EL (cell line): ENCODE measurements at places on chromosomes 4 and X.

DNA sequence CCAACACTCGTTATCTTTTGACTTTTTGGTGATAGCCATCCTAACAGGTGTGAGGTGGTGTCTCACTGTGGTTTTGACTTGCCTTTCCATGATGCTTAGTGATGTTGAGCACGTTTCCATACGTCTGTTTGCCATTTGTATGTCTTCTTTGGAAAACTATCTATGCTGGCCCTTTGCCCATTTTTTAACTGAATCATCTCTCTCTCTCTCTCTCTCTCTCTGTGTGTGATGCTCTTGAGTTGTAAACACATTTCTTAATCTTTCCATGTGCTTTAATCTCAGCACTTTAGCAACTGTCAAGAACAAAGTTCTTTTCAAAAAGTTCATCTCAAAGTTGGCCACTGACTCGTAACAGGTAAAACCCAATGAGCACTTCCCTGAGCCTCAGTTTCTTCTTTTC is 10.5 kb downstream of the SORBS2 start:
- no peak for DNase-seq

GRCh38 chrX:148135738-148136137 is 154.6 kb downstream of the FMR1NB start:
- no peak for DNase-seq

- DNase-seq: peak; percentile 2
Observed at GRCh38 chr4:13159041-13159620, 325.0 kb downstream of the RAB28 start.

- no peak for DNase-seq
Observed at GRCh38 chrX:2516623-2517022, 15.8 kb upstream of the DHRSX start.

- DNase-seq: no peak
Observed at GRCh38 chr4:83197555-83198235, 83.2 kb upstream of the PLAC8 start.

- DNase-seq: peak; percentile 88
Observed at GRCh38 chr4:89110986-89111832, at the start of gene TIGD2. TSS of gene TIGD2 (plus strand) at chr4:89111533. CDS start at chr4:89112975, 1,442 bp downstream.

- no peak for DNase-seq
Observed at GRCh38 chr4:173411106-173411693, 12.3 kb upstream of the SCRG1 start.

DNA sequence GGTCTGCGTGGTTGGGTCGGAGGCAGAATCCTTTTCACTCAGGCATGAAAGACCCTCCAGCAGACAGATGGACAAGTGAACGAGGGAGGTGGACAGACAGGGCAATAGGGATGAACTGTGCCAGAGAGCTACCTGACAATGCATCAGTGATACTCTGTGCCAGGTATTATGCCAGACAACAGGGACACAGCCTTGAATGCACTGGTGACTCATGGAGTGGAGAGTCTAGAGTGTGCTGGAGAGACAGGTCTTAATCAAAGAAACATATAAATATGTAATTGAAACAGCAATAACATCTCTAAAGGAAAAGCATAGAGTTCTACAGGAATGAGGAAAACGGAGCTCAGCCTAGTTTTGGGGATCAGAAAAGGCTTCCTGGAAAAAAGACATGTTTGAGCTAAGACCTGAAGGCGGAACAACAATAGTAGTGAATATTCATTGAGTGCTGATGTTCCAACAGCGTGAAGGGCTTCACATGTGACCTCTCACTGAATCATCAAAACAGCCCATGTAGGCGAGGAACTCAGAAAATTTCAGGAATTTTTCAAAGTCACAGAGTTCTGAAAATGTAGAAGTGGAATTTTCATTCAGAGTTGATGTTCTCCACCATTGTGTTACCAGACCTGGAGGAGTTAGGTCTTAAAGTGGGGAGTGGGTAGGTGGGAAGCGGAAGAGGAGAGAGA is 20.0 kb upstream of the FGFBP2 start:
- peak; percentile 68 for DNase-seq

GRCh38 chr4:143375326-143376073 is 38.8 kb downstream of the GAB1 start:
- DNase-seq: peak; percentile 56

DNA sequence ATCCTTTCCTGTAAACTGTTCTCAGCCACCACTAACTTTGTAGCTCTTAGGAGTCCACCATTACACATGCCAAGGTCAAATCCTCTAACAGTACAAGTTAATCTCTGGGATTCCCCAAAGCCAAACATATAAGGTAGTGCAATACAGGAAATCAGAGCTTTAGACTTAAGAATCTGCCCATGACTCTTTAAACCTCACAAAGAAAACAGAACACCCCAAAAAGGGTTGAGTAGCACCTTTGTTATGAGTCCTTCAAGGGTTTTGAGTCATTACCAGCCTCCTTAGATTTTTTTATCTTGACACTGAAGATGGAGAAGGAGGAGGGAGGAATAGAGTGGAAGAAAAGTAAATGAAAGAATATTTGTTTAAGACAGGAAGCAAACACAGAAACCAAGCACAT is 243.9 kb upstream of the SPANXN1 start:
- DNase-seq: no peak

- peak; percentile 87 for DNase-seq
Observed at GRCh38 chr4:88938138-88938537, 118.8 kb downstream of the FAM13A start.

DNA sequence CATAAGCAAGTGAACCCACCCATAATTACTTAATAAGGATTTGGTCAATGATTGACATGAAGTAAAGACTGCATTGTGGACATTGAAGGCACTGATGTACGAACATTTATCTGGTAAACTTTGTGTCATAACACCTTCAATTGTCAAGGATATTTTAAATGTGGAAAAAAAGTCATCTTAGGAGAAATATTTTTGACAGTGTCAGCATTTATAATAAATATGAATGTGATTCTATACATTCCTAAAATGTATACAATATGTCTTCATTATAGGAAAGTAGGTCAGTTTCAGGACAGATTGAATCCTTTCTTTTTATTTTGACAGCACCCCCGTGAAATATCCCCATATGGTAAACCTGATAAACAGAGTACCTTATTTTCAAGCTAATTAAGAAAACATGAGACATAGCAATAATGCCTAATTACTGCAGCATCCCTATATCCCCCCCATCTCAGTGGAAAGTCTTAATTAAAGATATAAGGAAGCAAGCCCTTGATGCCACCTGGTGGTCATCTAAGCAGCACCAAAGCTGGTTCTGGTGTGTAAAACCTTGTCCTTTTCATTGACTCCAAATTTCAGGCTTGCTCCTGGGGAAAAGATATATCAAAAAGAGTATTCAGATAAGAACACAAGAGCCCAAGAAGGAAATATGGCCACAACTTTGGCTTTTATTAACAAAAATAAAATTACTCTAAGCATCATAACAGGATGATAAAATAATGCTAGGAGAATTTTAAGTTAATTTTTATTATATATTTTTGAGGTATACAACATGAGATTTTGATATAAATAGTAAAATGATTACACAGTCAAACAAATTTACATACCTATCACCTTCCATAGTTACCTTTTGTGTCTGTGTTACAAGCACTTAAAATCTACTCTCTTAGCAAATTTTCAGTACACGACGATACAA is 379.7 kb downstream of the TLL1 start:
- peak; percentile 16 for DNase-seq

DNA sequence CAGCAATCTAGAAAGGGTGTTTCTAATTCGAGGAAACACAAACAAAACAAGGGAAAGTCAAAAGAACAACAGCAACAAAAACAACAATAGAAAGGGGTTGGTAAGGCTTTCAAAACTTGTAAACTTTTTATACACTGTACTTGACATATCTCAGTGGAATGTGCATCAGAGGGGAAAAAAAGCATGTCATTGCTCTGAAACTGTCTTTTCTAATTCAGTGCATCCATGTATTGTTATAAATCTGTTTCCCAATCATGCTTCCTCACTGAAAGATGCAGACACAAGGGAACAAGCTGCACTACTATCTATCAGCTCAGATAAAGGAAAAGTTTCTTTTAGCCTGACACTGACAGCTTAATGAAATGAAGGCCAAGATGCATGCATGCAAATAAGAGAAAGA is 44.2 kb upstream of the PCDH18 start:
- no peak for DNase-seq

- no peak for DNase-seq
Observed at GRCh38 chr4:160956875-160957274, 1206.9 kb downstream of the FSTL5 start.

DNA sequence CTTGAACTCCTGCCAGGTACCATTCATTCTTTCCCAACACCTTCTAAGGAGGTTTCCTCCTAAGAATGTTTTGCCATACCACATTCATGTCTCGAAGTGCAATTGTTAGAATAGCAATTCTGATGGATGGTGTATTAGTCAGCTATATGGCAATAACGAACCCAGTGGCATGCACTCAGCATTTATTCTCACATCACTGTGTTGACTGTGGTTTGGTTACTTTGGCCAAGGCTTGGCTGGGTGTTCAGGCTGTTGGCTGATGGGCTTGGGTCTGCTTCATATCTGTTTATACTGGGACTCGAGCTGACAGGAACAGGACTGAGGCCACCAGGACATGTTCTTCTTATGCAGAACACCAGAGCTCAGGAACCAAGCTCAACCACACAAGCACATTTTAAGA is 31.7 kb downstream of the PSAPL1 start:
- DNase-seq: no peak

DNA sequence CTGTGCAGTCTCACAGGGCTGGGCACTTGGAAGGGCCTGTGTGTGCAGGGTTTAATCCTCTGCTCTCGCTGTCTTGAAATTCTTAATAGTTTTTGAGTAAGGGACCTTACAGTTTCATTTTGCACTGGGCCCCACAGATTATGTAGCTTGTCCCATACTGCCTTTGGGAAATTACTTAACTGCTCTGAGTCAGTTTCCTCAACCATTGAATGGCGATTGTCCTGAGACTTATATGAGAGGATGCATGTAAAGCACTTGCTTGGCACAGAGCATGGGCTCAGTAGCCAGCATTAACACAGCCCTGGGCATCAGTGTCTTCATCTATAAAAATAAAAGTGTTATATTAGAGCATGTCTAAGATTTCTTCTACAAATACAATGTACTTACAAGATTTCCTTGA is 55.8 kb downstream of the CLCN5 start:
- DNase-seq: no peak

GRCh38 chr4:86359944-86360478 is at the start of gene MAPK10:
TSS of gene MAPK10 (minus strand) at chr4:86360053.
- DNase-seq: peak; percentile 81

DNA sequence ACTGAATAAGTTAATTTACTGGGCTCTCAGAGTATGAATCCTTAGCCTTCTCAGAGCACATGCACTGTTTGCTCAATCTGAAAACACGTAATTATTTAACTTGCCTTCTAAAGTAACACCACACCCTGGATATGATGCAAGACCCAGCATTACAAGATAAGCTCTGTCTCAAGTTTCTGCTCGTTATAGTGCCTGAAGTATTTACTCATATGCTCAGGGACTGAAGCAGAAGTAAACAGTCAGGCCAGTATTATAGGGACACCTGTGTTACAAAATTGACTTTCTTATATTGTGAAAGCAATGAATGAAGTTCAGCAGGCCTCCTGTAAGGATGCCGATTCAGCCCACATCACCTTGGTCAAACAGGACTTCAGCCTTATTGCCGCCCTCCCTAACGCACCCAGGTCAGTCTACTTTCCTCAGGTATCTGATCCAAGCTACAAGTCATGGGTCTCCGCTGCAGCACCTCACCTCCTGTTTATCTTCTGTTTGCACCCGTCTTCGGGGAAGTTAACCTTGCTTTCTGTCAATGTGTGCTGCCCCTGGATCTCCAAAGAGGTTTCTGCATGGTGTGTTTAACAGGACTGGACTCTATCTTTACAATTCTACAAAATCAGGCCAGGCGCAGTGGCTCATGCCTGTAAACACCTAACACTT is 42.8 kb upstream of the KLF3 start:
- peak; percentile 18 for DNase-seq

DNA sequence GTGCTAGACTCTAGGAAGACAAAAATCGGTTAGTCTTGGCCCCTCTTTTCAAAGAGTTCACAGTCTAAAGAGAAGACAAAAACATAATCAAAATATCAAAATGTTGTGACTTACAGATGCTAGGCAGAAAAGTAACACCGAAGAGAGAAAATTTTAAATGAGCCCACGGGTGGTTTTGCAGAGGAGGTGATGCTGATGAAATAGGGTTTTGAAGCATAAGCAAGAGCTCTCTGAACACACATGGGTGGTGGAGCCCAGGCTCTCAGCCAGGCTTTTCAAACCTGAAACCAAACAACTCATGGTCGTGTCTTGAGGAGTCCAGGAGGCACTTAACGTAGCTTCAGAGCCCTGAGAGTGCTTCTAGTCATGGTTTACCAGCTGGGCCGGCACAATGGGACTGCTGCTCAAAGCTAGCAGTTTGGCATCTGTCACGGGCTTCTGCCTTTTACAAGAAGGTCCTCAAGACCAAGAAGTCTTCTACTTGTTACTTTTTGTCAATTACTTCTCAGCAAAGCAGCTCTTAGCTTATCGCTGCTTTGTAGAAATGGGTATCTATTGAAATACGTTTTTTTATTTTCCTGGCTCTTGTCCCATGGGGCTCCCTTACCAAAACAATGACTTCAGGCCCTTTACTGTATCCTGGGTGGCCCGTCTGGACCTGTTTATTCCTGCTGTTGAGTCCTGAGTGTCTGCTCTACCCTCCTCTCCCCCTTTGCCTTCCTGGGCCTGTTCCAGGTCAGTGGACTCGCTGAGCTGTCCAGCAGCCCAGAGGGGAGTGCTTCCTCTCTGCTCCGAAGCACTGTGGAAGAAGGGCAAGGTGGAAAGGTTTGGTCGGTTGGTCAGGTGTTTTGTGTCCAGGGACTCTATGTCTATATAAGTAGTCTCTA is 69.5 kb downstream of the TNIP2 start:
- no peak for DNase-seq
